NCI-H1417 treated with DMSO at 0.1 percent for 48 hours (cell line): ENCODE measurements at places on chromosomes 13 and 19.

DNA sequence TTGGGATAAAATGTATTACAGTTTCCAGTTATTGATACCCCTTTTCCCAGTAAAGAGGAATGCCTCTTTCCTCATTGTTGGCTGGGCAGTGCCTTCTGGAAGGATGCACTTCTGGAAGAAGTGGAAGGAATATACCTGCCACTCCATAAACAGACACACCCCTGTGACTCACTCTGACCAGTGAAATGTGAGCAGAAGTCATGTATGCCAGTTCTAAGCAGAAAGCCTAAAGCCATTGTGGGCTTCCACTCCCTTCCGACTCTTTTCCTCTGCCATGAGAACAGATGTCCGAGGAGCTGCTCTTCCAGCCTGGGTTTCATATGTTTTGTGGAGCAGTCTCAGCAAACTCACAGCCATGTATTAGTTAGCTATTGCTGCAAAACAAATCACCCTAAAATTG is 166.1 kb upstream of the SERP2 start:
- no peak for DNase-seq

GRCh38 chr19:405121-405965 is 3.6 kb downstream of the C2CD4C start:
- DNase-seq: no peak

- no peak for DNase-seq
These were observed 119.1 kb downstream of the PCCA start for GRCh38 chr13:100208002-100208401.

DNA sequence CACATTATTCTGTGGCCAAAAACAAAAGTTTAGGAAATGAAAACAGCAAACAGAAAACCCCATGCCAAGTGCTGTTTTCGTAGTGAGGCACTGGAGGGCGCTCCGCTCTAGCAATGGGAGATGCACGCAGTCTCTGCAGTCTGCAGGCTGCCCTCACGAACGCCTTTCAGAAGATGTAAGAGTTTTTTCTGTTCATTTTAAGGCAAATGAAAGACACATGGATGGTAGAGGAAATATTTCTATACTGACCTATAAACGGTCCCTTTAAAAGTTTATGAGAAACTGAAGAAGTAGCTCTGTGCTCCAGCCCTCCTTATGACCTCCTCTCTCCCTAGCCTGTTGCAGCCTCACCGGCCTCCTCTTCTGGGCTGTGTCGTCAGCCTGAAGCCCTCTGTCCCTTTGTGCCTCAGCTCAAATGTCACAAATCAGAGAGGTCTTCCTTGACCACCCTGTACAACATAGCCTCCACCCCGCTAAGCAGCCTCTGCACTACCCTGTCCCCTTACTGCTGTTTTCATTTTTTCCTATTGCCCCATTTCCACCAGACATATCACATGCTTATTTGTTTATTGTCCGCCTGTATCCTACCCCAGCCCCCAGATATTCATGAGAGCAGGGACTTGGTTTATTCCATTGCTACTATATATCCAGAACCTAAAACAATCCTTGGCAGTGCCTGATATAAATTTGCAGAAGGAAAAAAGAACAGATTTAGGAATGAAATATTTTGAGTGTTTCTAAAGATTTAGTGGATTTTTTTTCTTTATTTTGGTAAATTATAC is 116.4 kb downstream of the TM9SF2 start:
- DNase-seq: no peak

GRCh38 chr13:102667023-102667422 is 27.8 kb downstream of the METTL21C start:
- DNase-seq: no peak

DNA sequence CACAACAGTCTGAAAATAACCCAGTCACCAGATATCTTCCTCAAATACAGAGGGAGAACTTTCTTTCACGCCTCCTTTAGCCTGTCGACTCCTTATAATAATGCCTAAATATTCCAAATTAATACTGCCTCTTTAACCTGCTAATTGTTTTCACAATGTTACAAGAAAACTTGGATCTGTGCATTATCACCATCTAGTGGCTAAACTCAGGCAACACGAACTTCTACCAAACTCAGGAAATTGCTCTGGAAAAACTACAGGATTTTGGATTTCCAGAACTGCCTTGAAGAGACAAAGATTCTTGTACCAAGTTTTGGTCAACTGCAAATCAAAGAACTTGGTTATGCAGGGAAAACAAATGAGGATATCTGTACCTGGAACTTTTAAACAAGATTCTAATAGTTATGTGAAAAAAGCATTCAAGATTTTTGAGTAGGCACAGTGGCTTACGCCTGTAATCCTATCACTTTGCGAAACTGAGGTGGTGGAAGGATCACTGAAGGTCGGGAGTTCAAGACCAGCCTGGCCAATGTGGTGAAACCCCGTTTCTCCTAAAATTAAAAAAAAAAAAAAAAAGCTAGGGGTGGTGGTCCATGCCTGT is 10.8 kb downstream of the CLN5 start:
- DNase-seq: no peak

GRCh38 chr13:95228130-95228529 is 73.1 kb downstream of the ABCC4 start:
- no peak for DNase-seq

DNA sequence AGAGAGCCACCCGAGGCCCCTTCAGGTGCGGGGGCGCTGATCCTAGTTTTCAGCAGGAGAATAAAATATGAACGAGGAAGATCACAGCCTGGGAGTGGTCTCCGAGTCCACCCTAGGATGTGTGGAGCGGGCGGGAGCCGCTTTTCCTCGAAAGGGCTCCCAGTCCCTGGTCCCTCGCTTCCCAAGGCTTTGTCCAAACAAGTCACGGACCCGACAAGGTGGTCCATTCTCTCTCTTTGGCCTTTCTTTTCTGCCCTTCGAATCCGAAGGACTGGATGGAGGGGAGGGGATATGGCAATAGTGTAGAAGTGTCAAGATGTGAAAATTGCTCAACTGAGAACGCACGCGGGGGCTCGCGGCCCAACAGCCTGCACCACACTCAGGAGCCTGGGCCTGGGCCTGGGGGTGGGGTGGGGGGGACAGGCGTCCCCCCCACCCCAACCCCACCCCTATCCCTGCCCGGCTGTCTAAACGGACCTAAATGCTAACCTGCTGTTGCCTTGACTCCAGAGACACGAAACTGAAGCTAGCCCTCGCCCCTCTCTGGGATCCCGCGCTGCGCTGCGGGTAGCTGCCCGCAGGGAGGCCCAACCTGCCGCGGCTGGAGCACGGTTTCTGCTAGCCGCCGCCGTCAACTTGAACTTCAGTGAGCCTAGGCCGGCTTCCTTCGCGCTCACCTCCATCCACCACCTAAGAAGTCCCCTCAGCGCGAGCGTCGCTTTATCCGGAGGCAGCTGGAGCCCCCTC is 7.1 kb downstream of the ZIC2 start:
- DNase-seq: no peak

GRCh38 chr19:4380254-4380727 is 20.1 kb downstream of the SH3GL1 start:
- no peak for DNase-seq

DNA sequence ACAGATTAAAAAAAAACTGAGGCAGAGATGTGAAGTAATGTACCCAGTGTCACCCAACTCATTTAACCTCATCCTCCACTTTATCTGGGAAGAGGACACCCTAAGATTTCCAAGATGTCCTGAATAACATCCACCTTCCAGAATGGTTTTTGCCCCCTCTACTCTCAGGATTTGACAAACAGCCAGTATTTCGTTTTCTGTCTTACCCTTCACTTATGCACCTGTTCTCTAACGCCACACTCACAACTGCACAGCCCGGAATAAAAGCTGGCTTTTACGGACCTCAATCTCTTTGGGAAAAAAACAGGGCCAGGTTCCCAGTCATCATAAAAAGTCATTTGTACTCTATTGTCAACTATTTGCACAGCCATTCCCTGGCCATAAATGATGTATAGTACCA is 21.2 kb upstream of the CEACAM6 start:
- no peak for DNase-seq
